ENCODE measurements at places on chromosomes 1 and 21.

GRCh38 chr1:186875896-186876835 lies 47.4 kb downstream of the PLA2G4A start:
- DNase-seq: no peak

DNA sequence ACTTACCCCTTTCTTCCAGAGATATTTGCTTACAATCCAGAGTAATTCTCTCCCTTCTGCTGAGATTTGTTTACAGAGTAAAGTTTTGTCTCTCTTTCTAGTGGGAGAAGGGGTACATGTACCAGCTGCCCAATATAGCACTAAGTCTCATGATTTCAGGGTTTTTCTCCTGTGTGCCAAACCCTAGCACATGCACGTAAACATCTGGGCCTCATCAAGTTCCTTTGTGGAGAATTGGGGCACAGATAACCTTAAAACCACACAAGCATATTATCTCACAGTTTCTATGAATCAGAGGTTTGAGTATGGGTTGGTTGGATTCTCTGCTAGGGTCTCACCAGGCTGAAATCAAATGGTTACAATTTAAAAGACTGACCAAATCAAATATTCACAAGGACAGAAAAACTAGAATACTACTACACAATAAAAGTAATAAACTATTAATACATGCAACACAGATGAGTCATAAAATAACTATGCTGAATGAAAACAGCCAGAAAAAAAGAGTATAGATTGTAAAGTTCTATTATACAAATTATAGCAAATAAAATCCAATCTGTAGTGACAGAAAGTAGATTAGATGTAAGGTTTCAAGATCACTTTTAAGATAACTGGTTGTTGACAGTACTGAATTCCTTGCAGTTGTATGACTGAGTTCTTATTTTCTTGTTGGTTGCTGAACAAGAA lies 347.4 kb upstream of the PTBP2 start:
- no peak for DNase-seq

DNA sequence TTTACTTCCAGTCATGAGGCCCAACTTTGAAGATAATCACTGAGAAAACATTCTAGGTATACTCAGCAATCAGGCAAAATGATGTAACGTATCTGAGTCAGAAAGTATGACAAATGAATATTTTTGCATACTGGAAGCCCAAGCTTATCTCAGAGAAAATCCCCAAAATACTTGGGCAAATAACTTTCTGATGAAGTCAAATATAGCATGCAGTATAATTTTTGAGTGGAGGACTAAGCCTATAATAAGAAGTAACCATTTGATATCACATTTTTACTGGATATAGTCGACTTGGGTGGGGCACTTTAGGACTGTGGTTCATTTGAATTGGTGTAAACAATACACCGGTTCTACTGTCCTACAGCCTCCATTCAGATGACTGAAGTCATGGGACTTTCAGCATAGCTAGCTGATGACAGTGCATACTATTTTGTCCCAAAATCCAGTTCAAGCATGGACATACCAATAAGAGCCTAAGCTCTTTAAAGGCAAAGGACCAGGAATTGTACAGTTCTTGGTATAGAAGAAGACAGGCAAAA lies 2.3 kb upstream of the GADD45A start:
- DNase-seq: no peak

- DNase-seq: no peak
Measured at GRCh38 chr1:59105548-59106507, 191.1 kb upstream of the FGGY start.

- DNase-seq: no peak
Measured at GRCh38 chr1:195394567-195394966, 1213.7 kb downstream of the KCNT2 start.

- DNase-seq: no peak
Measured at GRCh38 chr21:29072873-29073221, 601 bp downstream of the CCT8 start.

DNA sequence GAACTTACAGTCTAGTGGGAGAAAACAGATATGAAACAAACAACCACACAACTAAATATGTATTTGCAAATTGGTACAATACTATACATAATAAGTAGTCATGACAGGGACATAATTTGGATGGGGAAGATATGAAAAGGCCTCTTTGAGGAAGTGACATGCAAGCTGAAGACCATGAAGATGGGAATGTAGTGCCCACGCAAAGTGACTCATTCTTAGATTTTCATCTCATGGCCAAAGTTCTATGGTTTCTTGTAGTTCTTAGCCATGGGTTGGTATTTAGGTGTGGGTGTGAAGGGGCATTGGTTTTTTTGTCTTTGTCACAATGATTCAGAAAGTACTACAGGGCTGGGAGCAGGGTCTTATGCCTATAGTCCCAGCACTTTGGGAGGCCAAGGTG lies 105.4 kb upstream of the FAM78B start:
- no peak for DNase-seq

Data from osteocyte (in vitro differentiated cells).